NCI-H2081 (cell line): ENCODE measurements at places on chromosomes 3 and 15.

GRCh38 chr3:29695201-29695600 is 414.3 kb downstream of the RBMS3 start:
- no peak for DNase-seq

DNA sequence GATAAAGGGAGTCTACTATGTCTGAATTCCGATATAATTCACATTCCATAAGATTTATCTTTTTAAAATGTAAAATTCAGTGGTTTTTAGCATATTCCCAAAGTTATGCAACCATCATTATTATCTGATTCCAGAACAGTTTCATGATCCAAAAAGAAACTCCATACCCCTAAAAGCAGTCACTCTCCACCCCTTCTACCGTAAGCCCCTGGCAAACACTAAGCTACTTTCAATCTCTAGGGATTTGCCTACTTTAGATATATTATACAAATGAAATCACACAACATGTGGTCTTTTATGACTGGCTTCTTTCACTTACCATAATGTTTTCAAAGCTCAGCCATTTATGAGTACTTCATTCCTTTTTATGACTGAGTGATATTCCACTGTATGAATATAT is 65.6 kb downstream of the TMEM212 start:
- no peak for DNase-seq

- DNase-seq, result no peak
Observed at GRCh38 chr15:92843814-92844213, 56.3 kb upstream of the CHD2 start.

GRCh38 chr15:90153658-90154057 is 47.5 kb upstream of the SEMA4B start:
- no peak for DNase-seq

GRCh38 chr15:81024936-81025335 is 24.2 kb downstream of the TLNRD1 start:
- no peak for DNase-seq

GRCh38 chr15:29903785-29904464 is 81.7 kb upstream of the TJP1 start:
- no peak for DNase-seq

GRCh38 chr3:128707928-128708494 is 18.0 kb upstream of the RAB7A start:
- no peak for DNase-seq

DNA sequence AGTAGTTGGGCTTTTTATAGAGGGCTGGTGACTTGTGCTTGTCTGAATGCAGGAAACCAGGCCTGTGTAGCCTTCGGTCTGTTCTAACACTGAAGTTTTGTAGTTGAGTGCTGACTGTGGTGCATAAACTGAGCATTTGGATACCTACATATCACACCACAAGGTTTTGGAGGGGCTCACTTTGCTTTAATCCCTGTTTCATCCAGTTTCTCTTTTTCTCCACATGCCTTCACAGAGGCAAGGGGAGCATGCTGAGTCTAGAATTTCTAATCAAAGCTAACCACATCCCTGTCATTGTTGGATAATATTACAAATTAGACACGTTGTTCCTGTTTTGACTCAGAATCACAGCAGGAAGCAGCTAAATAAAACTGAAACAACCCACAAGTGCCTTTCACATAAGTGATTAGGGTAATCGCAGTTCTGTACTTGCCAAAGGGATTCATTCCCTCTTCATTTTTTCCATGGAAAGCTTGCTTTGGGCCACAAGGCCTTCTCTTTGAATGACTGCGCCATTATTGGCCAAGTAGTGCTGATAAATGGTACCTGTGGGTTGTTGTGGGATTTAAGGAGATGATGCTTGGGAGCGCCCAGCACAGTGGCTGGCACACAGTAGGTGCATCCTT is 48.9 kb downstream of the TGFBR2 start:
- no peak for DNase-seq

DNA sequence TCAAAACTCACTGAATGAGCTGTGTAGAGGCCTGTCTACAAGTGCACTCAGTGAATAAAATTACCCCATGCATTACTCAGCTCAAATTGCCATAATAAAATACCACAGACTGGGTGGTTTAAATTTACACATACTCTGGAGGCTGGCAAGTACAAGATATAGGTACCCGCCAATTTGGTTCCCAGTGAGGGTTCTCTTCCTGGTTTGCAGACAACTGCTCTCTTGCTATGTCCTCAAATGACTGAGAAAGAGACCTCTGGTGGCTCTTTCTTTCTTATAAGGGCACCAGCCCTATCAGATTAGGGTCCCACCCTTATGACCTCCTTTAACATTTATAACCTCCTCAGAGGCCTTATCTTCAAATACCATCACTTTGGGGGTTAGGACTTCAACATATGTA is 237.0 kb downstream of the CPNE4 start:
- no peak for DNase-seq

DNA sequence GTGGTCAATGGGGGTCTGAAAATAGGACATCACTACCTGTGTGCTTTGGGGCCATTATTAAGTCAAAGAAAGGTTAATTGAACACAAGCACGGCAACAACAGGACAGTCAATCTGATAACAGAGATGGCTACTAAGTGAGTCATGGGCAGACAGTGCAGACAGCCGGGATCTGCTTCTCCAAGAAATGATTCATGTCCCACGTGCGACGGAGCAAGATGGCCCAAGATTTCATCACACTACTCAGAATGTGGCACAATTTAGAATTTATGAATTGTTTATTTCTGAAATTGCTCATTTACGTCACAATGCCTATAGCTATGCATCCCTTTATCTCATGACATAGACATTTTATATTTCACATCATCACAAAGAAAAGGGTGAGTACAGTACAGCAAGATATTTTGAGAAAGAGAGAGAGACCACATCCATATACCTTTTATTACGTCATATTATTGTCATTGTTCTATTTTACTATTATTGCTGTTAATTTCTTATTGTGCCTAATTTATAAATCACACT is 770.6 kb upstream of the NR2F2 start:
- no peak for DNase-seq

GRCh38 chr3:70737666-70738290 is 425.3 kb upstream of the MDFIC2 start:
- peak; percentile 35 for DNase-seq

GRCh38 chr3:73540969-73541740 is 83.6 kb downstream of the PDZRN3 start:
- DNase-seq, result no peak
